ENCODE measurements at places on chromosomes 2 and 18. TPM values are rescaled to one million over a fixed set of nuclear protein-coding genes. Genes with fewer than 3 reads are reported as not detected.
A peak's percentile ranks its signal among the peaks of the same experiment; 100 is the strongest.

DNA sequence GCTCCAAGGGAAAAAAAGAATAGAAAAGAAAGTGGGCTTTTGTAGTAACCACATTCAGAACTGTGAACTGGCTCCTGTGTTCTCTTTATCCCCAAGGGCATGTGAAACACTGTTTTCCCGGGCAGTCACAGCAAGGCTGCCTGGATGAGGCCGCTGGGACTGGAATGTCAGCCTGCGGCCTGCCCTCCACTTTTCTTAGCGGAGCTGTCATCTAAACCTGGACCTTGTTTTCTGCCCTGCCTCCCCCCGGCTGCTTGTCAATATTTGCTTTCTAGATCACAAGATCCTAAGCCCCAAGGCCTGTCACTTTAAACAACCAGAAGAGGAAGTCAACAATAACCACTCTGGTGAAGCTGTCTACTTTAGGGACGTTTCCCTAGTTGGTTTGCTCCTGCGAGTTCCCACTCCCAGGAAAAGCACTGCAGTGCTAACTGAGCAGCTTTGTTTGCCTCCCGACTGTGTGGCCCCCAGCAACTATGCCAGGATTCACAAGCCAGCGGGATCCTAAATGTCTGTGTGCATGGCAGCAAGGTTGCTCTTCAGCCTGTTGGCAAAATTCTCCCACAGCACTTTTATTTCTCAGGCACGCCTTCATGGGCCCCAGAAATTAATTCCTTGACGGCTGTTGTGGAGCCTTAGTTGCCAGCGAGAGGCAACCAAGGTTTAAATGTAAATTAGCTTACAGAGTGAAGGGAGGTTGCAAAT lies 30.6 kb downstream of the SOWAHC start:
- peak; percentile 43 for DNase-seq

- peak; percentile 89 for DNase-seq
These were observed 790.5 kb downstream of the RNF144A start for GRCh38 chr2:7707723-7708122.

DNA sequence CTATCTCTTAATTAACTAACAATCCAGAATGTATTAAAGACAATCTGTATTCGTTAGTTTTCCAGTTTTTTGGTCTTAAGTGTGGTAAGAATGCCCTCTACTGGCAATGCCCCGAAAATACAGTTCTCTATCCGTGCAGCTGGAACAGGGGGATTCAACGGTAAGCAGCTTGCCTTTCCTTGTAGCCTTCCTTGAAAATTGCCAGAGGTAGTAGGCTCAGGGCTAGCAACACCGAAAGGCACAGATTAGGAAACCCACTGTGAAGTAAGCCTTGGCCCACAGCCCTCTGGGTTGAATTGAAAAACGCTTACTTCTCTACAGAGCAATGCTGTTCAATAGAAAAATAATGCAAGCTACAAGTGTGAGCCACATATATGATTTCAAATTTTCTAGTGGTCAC lies 17.1 kb upstream of the VPS4B start:
- peak; percentile 67 for DNase-seq

GRCh38 chr2:30115141-30115980 lies 31.4 kb upstream of the YPEL5 start:
- peak; percentile 81 for DNase-seq

DNA sequence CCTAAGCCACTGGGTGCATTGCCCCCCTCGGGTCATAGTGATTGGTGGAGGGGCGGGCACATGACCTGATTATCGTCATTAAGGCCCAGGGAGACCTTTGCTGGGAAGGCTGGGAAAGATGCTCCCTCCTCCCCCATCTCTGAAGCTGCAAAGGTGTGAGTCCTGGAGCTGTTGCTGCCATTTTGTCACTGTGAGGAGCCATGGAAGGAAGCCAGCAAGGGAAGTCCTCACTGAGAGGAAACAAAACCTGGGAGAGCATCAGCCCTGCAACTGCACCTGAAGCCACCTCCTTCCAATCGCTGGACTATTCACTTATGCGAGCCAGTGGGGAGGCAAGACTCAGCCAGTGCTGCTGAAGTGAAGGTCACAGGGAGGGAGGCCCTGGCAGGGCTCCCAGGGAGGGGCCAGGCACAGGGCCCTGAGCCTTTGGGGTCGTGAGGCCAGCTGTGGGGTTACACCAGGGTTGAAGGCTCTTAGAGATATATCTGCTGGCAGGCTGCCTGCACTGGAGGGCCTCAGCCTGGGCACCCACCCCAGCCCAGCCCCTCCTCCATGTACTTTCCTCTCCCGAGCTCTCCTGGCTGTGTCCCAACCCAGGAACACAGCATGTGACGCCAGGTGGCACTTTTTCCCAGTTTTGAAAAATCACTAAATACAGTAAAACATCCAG lies 10.7 kb upstream of the FAHD2A start:
- no peak for DNase-seq

GRCh38 chr2:235860871-235861270 lies 307.3 kb downstream of the GBX2 start:
- DNase-seq, result no peak

- no peak for DNase-seq
These were observed 60.9 kb downstream of the LOXHD1 start for GRCh38 chr18:46596119-46596518.

The IL37 gene
- total RNA-seq, result not detected

The FN1 gene
- total RNA-seq, result 4,728 TPM

The ALPG gene
- not detected for total RNA-seq

The IRS1 gene
- 7.3 TPM for total RNA-seq

The CNNM3 gene
- 21.8 TPM for total RNA-seq

The ONECUT2 gene
- under 0.01 TPM for total RNA-seq

The IMPA2 gene
- total RNA-seq, result 123 TPM

The HOXD8 gene
- 13.4 TPM for total RNA-seq
